ENCODE measurements at places on chromosomes 4 and X. TPM values are rescaled to one million over a fixed set of nuclear protein-coding genes. Genes with fewer than 3 reads are reported as not detected.

The PABPC5 gene
- not detected for total RNA-seq

DNA sequence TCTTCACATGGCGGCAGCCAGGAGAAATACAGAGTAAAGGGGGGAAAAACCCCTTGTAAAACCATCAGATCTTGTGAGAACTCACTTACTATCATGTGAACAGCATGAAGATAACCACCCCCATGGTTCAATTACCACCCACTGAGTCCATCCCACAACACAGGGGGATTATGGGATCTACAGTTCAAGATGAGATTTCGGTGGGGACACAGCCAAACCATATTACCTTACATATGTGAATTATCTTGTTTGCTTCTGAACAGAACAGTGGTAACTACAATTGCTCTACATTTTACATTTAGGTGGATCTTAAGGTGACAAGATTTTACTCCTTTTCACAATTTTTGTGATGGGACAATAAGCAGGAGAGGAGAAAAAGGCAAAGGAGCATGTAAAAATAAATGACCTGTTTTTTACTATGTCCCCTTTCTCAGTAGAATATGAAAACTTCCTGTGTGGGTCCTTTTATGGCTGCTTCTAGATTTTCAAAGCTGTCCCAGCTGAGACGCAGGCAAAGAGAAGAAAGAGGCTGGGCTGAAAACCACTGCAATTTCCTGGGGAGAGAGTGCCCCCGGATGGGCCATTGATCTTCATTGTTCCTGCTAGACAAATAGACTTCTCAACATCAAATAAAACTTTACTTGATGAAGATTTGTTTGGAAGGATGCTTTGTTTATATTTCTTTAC is 45.9 kb upstream of the PGM2 start:
- peak; percentile 10 for DNase-seq
- peak overlapping the region; percentile 71 for H3K27ac ChIP-seq
- H3K36me3 ChIP-seq, result peaks cover 12% of the 10 kb centered on the region
- H3K27me3 ChIP-seq, result no peaks in the 10 kb centered on the region
- no peak overlapping the region for H3K4me3 ChIP-seq
- H3K4me1 ChIP-seq, result peaks cover 17% of the 10 kb centered on the region

The BMP3 gene
- total RNA-seq, result not detected

The TMEM156 gene
- 11.7 TPM for total RNA-seq

DNA sequence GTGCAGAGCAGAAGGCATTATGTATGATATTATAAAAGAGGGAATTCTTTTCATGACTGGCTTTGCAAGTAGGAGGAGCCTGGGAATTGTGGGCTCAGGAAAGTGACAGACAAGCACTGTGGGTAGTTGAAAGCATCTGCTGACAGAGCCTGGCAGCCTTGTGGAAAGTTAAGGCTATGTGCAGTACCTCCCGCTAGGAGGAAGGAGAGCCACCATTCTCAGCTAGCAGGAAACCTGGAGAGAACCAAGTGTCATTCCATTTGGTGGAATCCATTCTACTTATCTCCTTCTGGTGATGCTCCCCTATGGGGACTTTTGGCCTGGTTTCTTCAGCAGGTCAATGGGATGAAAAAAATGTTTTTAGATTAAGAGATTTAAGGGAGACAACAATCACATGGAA is 81.8 kb downstream of the ASB9 start:
- no peak for DNase-seq
- H3K27ac ChIP-seq, result no peak overlapping the region
- H3K4me1 ChIP-seq, result peaks cover 3% of the 10 kb centered on the region
- no peaks in the 10 kb centered on the region for H3K27me3 ChIP-seq
- no peak overlapping the region for H3K4me3 ChIP-seq
- no peaks in the 10 kb centered on the region for H3K36me3 ChIP-seq

DNA sequence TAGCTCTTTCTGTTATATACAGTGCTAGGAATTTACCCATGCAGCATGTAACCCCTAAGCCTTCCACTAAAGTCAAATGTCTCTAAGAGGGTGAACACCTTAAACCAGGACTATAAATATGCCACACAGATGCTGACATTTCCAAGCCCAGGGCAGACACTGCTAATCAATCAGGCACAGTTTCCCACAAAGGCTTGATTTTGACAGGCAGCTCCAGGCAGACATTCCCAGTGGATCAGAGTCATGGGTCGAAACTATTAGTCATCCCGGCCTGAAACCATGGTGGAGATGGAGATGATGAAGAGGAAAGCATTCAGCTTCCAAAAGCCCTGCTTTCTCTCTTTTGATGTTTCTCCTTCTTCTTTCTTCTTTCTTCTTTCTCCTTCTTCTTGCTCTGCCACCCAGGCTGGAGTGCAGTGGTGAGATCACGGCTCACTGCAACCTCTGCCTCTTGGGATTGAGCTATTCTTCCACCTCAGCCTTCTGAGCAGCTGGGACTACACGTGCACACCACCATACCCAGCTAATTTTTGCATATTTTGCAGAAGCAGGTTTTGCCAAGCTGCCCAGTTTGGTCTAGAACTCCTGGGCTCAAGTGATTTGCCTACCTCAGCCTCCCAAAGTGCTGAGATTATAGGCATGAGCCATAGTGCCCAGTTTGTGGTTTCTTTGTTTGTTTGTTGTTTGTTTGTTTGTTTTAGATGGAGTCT is 21.0 kb upstream of the SORCS2 start:
- H3K4me1 ChIP-seq, result no peaks in the 10 kb centered on the region
- no peaks in the 10 kb centered on the region for H3K36me3 ChIP-seq
- H3K27me3 ChIP-seq, result no peaks in the 10 kb centered on the region

DNA sequence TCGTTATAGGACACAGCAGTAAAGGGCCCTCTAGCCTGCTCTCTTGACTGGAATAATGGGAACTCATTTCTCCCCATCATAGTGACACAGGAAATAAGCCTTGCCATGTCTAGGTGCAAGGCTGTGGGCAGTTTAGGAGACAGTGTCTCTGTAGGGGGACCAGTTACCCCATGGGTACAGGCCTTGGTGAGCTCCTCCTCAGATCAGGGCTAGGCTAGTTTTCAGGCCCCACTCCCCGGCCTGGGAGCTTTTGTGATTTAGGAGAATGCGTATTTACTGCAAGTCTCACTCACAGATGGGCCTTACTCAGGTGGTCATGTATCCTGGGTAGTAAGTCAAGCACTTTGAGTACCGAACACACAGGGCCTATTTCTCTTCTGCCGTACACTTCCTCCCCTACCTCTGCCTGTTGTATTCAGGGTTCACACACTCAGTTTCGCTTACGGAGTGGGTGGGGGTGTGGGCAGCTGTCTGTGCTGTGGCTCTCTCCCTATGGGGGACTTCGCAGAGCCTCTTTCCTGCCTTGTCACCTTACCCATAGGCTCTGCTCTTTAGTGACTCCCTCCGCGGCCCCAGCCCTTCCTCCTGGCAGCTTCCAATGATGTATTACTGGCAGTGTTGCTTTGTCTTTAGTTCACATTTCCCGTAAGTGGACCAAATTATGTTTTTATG is 34.2 kb downstream of the FAM193A start:
- peak; percentile 77 for DNase-seq
- H3K36me3 ChIP-seq, result peaks cover 13% of the 10 kb centered on the region
- H3K4me3 ChIP-seq, result peak overlapping the region; percentile 48
- peak overlapping the region; percentile 88 for H3K27ac ChIP-seq
- no peaks in the 10 kb centered on the region for H3K27me3 ChIP-seq

GRCh38 chr4:99687120-99687519 is 29.5 kb upstream of the C4orf54 start:
- no peaks in the 10 kb centered on the region for H3K36me3 ChIP-seq
- no peak for DNase-seq
- no peaks in the 10 kb centered on the region for H3K4me1 ChIP-seq
- no peak overlapping the region for H3K27ac ChIP-seq

- H3K27ac ChIP-seq, result no peak overlapping the region
- H3K36me3 ChIP-seq, result no peaks in the 10 kb centered on the region
- peaks cover 10% of the 10 kb centered on the region for H3K4me1 ChIP-seq
Measured at GRCh38 chr4:76607846-76608245, 172.8 kb downstream of the SHROOM3 start.

The DCAF8L2 gene
- not detected for total RNA-seq

The AMOT gene
- total RNA-seq, result 2.3 TPM

- DNase-seq, result no peak
- no peaks in the 10 kb centered on the region for H3K4me1 ChIP-seq
Measured at GRCh38 chr4:167020410-167020809, 213.9 kb downstream of the SPOCK3 start.

The TMEM271 gene
- total RNA-seq, result not detected

GRCh38 chr4:17090063-17090462 is 191.6 kb upstream of the LDB2 start:
- H3K27ac ChIP-seq, result no peak overlapping the region
- H3K4me1 ChIP-seq, result peaks cover 4% of the 10 kb centered on the region
- no peaks in the 10 kb centered on the region for H3K36me3 ChIP-seq
- peaks cover 5% of the 10 kb centered on the region for H3K27me3 ChIP-seq

DNA sequence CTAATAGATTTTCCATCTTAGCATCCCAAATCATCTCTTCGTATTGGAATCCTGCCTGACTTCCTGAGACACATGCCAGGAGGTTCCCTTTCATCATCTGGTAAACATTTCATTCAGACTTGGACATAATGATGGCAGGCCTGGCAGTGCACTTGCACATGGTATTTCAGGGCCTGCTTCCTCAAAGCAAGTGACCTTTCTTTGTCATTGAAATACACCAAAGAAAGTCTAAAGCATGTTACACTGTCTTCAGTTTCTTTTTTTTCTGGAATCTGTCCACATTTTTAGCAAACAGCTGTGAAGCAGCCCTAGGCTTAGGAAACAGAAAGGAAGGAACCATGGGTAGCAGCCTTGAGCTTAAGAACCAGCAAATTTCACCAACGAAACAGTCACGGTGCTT is 205.9 kb upstream of the VCX start:
- no peaks in the 10 kb centered on the region for H3K36me3 ChIP-seq
- H3K4me3 ChIP-seq, result no peak overlapping the region
- no peak overlapping the region for H3K27ac ChIP-seq
- no peaks in the 10 kb centered on the region for H3K27me3 ChIP-seq
- no peaks in the 10 kb centered on the region for H3K4me1 ChIP-seq
- DNase-seq, result no peak

The LRCH2 gene
- total RNA-seq, result not detected

- no peak overlapping the region for H3K4me3 ChIP-seq
- no peak for DNase-seq
- no peaks in the 10 kb centered on the region for H3K4me1 ChIP-seq
- H3K36me3 ChIP-seq, result no peaks in the 10 kb centered on the region
Measured at GRCh38 chr4:65653740-65654361, 16.4 kb downstream of the EPHA5 start.

The SMAD1 gene
- 1.2 TPM for total RNA-seq

The WNK3 gene
- 1.0 TPM for total RNA-seq

DNA sequence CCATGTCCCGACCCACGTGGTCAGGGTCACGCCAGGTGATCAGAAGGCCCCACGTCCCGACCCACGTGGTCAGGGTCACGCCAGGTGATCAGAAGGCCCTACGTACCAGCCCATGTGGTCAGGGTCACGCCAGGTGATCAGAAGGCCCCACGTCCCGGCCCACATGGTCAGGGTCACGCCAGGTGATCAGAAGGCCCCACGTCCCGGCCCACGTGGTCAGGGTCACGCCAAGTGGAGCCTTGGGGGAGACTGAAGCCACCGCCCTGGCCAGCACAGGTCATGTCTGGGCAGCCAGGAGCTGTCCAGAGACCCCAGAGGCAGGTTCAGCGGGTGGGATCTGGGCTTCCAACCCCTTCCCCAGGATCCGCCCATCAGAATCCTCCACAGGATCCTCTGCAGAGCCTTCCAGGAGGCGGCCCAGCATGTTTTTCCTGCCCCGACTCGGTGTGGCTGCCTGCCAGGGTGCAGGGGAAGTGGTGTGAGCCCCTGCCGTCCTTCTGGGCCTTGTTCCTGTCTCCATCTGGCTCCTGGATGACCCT is 58.4 kb downstream of the FAM53A start:
- H3K4me1 ChIP-seq, result no peaks in the 10 kb centered on the region
- H3K27ac ChIP-seq, result no peak overlapping the region
- no peaks in the 10 kb centered on the region for H3K36me3 ChIP-seq
- no peak overlapping the region for H3K4me3 ChIP-seq
- no peak for DNase-seq

DNA sequence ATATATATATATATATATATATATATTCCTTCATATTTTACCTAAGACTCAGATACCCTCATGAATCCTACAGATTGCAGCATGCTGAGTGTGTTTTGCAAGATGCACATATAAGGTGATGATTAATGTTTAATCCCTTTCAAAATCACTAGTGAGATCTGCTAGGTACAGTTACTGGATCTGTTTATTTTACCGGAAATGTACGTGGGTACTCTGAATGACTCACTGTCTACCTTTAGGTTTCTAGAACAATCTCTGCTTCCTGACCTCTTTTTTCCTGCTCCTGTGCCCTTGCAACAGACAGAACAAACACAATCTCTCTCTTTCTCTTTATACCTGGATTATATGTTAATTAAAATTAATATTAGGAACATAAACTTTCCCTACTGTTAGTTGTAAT is 379.6 kb downstream of the FAM133A start:
- H3K4me1 ChIP-seq, result no peaks in the 10 kb centered on the region
- no peaks in the 10 kb centered on the region for H3K27me3 ChIP-seq
- H3K27ac ChIP-seq, result no peak overlapping the region
- no peaks in the 10 kb centered on the region for H3K36me3 ChIP-seq

The MAGEC3 gene
- total RNA-seq, result not detected

DNA sequence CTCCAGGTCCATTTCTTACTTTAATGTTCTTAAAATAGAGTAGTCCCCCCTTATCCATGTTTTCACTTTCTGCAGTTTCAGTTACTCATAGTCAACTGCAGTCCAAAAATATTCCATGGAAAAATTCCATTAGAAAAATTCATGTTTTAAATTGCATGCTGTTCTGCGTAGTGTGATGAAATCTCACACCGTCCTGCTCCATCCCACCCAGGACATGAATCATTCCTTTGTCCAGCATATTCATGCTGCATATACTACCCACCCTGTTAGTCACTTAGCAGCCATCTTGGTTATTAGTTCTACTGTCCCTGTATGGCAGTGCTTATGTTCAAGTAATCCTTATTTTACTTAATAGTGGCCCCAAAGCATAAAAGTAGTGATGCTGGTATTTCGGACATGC is 5.4 kb upstream of the PDLIM5 start:
- peaks cover 5% of the 10 kb centered on the region for H3K4me1 ChIP-seq
- H3K36me3 ChIP-seq, result no peaks in the 10 kb centered on the region
- DNase-seq, result no peak
- no peak overlapping the region for H3K27ac ChIP-seq

- no peak overlapping the region for H3K27ac ChIP-seq
- no peaks in the 10 kb centered on the region for H3K36me3 ChIP-seq
- no peak overlapping the region for H3K4me3 ChIP-seq
- no peaks in the 10 kb centered on the region for H3K4me1 ChIP-seq
Measured at GRCh38 chr4:28462766-28463700, 1602.4 kb downstream of the STIM2 start.

- H3K4me3 ChIP-seq, result no peak overlapping the region
- no peak overlapping the region for H3K27ac ChIP-seq
- H3K27me3 ChIP-seq, result no peaks in the 10 kb centered on the region
- DNase-seq, result no peak
Measured at GRCh38 chr4:165711436-165711835, 161.6 kb upstream of the TLL1 start.

- H3K27ac ChIP-seq, result no peak overlapping the region
- DNase-seq, result no peak
- H3K4me3 ChIP-seq, result no peak overlapping the region
- H3K4me1 ChIP-seq, result no peaks in the 10 kb centered on the region
Measured at GRCh38 chrX:8684201-8684965, 47.6 kb downstream of the ANOS1 start.

The SAGE1 gene
- not detected for total RNA-seq

The HSFX2 gene
- not detected for total RNA-seq

GRCh38 chr4:163755013-163755412 is 260.5 kb downstream of the TMA16 start:
- no peak overlapping the region for H3K4me3 ChIP-seq
- peaks cover 2% of the 10 kb centered on the region for H3K4me1 ChIP-seq
- no peak overlapping the region for H3K27ac ChIP-seq
- no peaks in the 10 kb centered on the region for H3K27me3 ChIP-seq
- no peak for DNase-seq
- H3K36me3 ChIP-seq, result no peaks in the 10 kb centered on the region
